ENCODE measurements at places on chromosomes 2 and 18. TPM values are rescaled to one million over a fixed set of nuclear protein-coding genes. Genes with fewer than 3 reads are reported as not detected.
A peak's percentile ranks its signal among the peaks of the same experiment; 100 is the strongest.

- DNase-seq, result no peak
- peak overlapping the region; percentile 42 for H3K27ac ChIP-seq
- peaks cover 3% of the 10 kb centered on the region for H3K27me3 ChIP-seq
Observed at GRCh38 chr2:207813942-207814341, 44.2 kb upstream of the FZD5 start.

GRCh38 chr18:75090336-75090735 lies 118.6 kb downstream of the PTGR3 start:
- H3K27ac ChIP-seq, result no peak overlapping the region
- H3K4me3 ChIP-seq, result no peak overlapping the region
- H3K4me1 ChIP-seq, result peaks cover 2% of the 10 kb centered on the region

CTNNA2 gene
- total RNA-seq, result 4.7 TPM

PAX8 gene
- 2.1 TPM for total RNA-seq

TXNDC2 gene
- not detected for total RNA-seq

KCNJ3 gene
- not detected for total RNA-seq

RIT2 gene
- total RNA-seq, result not detected

IL36B gene
- total RNA-seq, result not detected

CD226 gene
- 0.80 TPM for total RNA-seq

NT5DC4 gene
- total RNA-seq, result not detected
